KG1 (cell line): ENCODE measurements at places on chromosomes 3 and 15.

- no peak for DNase-seq
These were observed 8.9 kb downstream of the CISH start for GRCh38 chr3:50602595-50603191.

- DNase-seq, result no peak
These were observed 27.0 kb upstream of the TNFAIP8L3 start for GRCh38 chr15:51121631-51122225.

DNA sequence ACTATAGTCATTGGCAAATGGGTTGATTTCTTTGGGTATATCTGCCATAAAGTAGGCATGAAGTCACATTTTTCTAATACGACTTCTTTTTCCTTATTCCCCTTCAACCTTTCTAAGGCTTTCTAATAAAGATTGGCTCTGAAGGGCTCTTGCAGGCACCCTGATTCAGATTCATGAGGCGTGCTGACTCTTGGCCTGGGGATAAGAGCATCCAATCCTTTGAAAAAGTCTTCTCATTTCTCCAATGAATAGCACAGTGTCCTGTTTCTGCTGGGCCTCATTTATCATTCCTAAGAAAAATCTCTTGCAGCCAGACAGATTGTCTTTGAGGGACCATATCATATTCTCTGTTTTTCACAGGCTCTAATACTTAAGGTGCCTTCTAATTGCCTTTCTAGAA is 32.3 kb upstream of the BNIP2 start:
- no peak for DNase-seq

- DNase-seq, result peak; percentile 34
These were observed 82.9 kb downstream of the EOMES start for GRCh38 chr3:27639271-27639670.

- no peak for DNase-seq
These were observed 168.4 kb upstream of the BCL6 start for GRCh38 chr3:187913617-187914033.

DNA sequence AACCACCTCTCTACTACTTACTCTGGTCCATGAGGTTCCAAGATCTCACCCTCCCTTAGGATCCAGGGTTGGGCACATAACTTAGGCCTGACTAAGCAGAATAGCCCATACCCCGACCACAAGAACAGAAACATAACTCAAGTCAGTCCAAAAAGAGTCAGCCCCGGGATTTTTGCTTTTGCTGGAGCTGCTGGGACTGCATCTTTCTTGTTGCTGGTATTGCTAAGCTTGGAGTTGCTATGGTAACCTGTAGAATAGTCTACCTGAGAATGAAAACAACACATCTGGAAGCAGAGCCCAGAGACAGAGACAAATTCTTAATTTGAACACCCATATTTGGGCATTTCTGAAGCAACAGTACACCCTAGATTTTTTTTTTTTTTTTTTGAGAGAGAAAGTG is 6.5 kb downstream of the RUBCN start:
- no peak for DNase-seq

DNA sequence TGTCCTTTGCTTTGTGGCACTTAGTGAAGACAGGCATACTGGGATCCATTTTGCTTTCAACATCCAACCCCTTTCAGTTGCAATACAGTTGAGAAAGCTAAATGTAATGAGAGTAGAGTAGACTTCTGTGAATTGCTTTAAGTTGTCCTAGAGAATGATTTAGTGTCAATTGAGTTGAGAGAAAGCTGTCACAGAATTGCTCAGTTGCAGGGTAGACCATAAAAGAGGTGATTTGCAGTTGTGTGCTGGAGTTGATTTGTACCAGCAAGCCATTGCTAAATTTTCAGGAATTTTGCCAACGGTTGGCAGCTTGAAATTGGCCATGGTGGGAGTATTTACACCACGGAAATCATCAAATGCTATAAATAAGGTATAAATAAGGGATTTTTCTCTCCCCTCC is 2.2 kb downstream of the ABHD5 start:
- no peak for DNase-seq

GRCh38 chr3:29610781-29611180 is 329.9 kb downstream of the RBMS3 start:
- no peak for DNase-seq

- DNase-seq, result no peak
These were observed 102.9 kb downstream of the PDZRN3 start for GRCh38 chr3:73521734-73522336.

GRCh38 chr3:77539014-77539413 is 499.1 kb downstream of the ROBO2 start:
- no peak for DNase-seq

- peak; percentile 25 for DNase-seq
These were observed 25.9 kb upstream of the SMAD3 start for GRCh38 chr15:67039384-67040075.
